Fibroblast of skin of right quadriceps (primary cell): ENCODE measurements at places on chromosomes 1 and 21.
A peak's percentile ranks its signal among the peaks of the same experiment; 100 is the strongest.

DNA sequence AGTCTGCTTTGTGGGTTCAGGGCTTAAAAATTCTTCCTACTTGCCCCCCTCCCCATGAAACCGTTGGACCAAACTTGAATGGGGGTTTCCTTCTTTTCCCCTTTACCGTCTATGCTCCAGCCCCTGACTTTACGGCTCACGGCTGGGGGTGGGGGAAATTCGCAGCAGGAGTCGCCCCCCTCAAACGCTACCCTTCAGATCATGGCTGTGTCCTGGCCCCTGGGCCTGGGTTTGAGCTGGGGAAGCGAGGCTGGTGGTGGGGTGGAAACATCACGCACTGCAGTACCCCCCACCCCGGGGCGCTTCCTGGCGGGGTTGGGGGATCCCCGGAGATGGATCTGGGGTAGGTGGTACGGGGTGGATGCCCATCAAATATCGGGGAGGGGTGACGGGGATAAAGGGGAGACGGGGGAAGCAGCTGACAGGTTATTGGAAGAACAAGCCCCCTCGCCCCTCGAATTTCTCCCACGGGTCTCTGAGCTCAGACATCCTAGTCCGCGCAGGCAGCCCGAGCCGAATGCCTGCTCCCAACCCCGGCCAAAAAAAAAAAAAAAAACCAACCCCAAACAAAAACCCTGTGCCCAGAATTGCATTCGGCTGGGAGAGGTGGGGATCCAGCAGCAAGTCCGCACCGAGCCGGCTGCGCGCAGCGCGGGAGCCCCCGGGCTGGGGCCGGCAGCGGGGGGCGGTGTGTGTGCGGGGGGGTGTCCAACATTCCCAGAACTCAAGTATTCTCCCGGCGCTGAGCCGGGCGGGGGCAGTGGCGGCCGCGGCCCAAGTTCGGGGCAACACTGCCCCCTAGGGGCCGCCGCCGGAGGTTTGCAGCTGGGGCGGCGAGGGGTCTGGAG is 59.0 kb upstream of the ACOT11 start:
- peak; percentile 89 for DNase-seq

- DNase-seq, result peak; percentile 89
Measured at GRCh38 chr1:101253976-101254674, 17.3 kb downstream of the S1PR1 start.

GRCh38 chr1:75392278-75392677 is 218.6 kb downstream of the SLC44A5 start:
- DNase-seq, result no peak

- DNase-seq, result no peak
Measured at GRCh38 chr1:13760340-13760739, 60.4 kb downstream of the PRDM2 start.

GRCh38 chr1:102886638-102887037 is 221.7 kb downstream of the COL11A1 start:
- DNase-seq, result no peak

- DNase-seq, result no peak
Measured at GRCh38 chr1:81594206-81594605, 206.5 kb upstream of the ADGRL2 start.

DNA sequence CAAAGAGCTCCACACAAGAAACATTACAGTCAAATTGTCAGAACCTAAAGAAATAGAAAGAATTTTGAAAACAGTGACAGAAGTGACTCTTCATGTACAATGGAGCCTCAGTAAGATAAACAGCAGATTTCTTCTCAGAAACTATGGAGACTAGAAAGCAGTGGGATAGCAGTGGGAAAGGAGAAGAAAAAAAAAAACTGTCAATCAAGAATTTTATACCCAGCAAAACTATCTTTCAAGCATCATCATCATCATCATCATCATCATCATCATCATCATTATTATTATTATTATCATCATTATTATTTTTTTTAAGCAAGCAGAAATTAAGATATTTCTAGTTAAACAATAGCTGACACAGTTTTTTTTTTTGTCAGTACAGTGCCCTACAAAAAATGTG is 24.2 kb downstream of the CEP170 start:
- peak; percentile 34 for DNase-seq

GRCh38 chr1:234902774-234903547 is 225.7 kb downstream of the TOMM20 start:
- no peak for DNase-seq

- no peak for DNase-seq
Measured at GRCh38 chr1:155322571-155322952, 1.9 kb downstream of the RUSC1 start.

GRCh38 chr1:92881391-92881790 is 49.6 kb downstream of the RPL5 start:
- no peak for DNase-seq

- DNase-seq, result no peak
Measured at GRCh38 chr1:156432669-156433018, 63.6 kb downstream of the RHBG start.

DNA sequence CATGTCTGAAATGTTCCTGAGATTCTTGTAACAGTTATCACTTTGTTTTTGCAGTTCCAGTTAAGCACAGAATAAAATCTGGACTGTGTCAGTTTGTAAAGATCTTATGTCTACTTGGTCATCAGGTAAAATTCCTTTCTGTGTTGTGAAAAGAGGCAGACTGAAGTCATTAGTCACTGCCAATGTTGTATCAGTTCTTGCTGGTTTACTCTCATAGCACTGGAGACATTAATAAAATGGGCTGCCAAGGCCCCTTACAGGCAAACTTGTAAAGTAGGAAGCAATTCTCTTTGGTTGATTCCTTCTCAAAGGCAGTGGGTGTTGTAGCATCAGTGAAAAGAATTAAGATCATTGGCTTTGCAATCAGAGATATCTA is 61.4 kb upstream of the ST6GALNAC3 start:
- no peak for DNase-seq

GRCh38 chr1:2965676-2966075 is 55.6 kb upstream of the ACTRT2 start:
- DNase-seq, result no peak

DNA sequence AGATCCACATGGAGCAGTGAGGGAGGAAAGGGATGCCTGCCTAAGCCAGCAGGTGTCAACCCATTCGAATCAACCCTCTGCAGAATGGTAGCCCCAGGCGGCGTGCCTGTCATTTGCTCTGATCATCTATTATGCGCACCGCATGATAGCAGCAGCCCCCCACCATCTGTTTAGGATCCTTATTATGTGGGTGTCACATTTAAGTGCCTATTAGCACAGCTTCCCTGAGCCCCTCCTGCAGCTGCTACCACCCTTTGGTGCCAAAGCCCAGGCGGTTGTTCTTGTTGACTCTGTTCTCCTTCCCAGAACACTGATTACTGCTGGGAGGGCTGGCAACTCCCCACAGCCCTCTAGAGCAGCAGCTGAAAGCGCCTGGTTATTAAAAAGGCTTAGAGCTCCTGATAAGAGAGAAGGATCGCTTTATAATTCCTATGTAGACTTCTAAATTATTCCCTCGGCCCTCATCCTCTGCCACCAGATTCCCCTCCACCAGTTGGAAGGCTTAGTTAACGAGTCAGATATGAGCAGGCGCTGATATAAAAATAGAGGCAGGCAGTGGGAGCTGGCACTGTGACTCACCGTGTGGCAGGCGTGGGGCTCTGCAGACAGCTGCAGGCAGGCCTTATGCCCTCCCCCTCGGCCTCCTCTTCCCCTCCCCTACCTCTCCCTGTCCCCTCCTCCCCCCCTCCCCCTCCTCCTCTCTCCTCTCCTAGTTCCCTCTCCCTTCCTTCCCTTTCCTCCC is 23.0 kb downstream of the ACTA1 start:
- DNase-seq, result peak; percentile 53

- DNase-seq, result no peak
Measured at GRCh38 chr1:208227366-208227765, 16.8 kb downstream of the PLXNA2 start.

DNA sequence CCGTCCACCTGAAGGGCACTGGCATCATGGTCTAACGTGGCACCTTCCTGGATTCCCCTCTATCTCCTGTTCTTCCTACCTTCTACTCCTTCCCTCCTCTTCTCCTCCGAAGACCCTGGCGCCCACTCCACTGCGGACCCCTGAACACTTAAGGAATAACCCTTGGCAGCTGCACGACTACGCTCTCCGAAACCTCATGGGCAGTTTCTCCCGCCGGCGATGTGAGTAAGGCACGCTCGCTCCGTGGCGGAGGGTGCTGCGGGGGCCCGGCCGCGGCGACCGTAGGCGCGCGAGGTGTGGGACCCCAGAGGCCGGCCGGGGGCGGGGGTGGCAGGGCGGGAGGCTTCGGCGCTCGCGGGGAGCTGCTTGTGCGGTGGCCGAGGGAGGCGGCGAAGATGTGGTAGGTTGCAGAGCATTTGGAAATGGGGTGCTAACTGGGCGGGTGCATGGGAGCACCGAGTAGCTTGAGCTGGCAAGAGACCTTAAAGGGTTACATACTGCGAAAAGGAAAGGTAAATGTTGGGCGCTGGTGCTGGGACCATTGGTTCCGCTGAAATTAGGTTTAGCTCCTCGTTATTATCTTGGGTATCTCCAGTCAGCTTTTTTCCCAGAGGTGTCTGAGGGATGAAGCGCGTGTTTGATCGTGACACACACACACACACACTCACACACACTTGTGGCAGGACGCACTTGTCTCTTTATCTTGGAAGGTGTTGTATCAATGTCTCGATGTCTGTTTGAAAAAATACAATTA is 876 bp downstream of the LRRC7 start:
- no peak for DNase-seq

GRCh38 chr1:209531006-209531405 is 52.5 kb upstream of the CAMK1G start:
- no peak for DNase-seq

- DNase-seq, result no peak
Measured at GRCh38 chr1:54583871-54584270, 35.8 kb downstream of the ACOT11 start.

DNA sequence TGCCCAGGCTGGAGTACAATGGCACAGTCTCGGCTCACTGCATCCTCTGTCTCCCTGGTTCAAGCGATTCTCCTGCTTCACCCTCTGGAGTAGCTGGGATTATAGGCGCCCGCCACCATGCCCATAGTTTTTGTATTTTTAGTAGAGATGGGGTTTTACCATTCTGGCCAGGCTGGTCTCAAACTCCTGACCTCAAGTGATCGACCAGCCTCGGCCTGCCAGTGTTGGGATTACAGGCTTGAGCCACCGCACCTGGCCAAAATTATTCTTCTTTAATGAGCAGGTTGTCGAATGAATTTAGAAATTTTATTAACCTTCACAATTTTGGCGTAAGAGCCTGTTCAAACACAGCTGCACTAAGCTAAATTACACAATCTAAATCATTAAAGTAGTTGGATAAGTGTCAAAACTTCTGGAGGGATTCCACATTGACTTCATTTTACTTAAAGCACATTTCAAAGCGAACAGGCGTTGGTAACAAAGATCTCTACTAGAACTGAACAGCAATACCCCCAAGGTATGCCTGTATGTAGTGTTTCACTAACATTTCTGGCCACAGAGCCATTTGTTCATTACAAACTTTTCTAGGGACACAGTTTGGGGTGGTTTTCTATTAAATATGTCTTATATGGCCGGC is 5.2 kb upstream of the CTH start:
- DNase-seq, result no peak

DNA sequence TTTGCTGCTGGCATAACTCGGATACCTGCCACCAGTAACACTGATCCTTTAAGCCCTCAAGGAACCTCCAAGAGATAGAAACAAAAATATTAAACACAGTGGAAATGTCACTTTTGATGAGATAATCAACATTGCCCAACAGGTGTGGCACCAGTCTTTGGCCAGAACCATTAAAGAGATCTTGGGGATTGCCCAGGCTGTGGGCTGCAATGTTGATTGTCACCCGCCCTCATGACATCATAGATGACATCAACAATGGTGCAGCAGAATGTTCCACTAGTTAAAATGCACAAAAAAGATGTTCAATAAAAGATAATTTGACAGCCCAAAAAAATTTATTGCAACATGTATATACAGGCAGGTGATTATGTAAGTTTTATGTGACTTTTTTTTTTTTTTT is 20.2 kb upstream of the ZMYM1 start:
- DNase-seq, result no peak

- no peak for DNase-seq
Measured at GRCh38 chr1:90176530-90176929, 181.6 kb downstream of the ZNF326 start.

DNA sequence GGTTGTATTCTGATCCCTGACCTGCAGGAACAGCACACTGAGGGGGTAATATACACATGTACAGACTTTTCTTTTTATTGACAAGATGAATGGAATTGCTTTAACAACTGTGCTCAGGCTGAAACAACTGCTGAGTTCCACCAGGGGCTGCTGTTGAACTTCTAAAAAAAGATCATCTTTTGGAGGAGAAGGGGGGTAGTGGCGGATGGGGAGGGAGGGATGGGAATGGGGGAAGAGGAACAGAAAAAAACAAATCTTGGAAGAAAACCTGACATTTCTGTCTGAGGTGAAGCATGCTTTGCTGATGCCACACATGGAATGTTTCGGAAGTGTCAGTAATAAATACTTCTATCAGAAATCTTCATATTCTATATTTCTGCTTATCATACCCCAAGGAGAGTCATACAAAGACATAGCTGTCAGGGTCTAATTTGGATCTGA is 75.0 kb downstream of the RWDD3 start:
- DNase-seq, result peak; percentile 37

DNA sequence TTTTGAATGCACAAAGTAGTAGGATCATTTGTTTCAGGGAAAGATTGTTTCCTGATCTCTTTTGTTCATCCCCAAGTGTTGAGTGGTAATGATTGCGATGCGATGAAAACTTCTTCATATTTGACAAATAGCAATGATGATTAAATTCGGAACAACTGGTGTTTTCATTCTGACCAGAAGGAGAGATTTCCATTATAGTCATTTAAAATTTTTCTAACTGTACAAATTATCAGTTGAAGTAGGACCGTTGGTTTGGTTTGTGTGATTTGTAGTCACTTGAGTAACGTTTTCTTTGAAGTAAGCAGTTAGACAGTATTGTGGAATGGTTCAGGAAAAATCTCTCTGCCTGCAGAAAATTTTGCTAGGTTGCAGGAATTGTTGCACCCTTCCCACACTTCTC is 5.9 kb downstream of the NFYC start:
- DNase-seq, result no peak

DNA sequence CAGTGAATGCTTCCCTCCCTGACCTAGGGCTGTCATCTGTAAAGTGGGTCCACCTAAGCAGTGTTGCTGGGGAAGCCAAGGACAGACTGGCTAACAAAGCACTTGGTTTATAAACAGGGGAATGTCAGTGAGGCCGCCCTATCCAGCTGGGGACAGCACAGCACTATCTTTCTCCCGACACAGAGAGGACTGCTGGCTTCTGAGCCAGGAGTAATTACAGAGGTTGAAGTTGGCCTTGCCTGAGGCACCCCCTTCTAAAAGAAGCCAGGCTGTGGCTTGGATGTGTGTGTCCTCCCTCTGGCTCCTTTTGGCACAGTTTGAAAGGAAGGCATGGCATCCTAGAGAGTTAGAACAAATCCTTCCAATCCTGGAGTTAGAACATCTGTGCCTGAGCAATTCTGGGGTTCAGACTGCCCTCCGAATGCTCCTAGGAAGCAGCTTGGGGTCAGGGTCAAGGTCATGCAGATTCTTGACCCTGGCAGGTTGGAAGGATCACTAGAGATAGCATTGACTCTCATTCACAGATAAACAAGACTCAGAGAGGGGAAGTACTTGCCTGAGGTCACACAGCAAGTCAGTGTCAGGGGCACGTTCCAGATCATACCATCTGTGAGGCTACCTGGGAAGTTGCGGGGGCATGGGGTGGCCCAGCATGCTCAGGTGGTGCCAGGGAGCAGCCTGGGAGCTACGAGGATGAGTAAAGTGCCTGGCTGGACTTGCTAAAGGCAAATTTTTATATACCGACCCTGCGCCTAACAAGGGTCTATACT is 1.3 kb upstream of the LDLRAP1 start:
- DNase-seq, result no peak
